Activated B cell treated with CpG ODN at 0.5 μM for 24 hours (primary cell): ENCODE measurements at places on chromosomes 2 and 18. TPM values are rescaled to one million over a fixed set of nuclear protein-coding genes. Genes with fewer than 3 reads are reported as not detected.

The RRM2 gene
- 8.6 and 9.3 TPM in 2 replicates for total RNA-seq

The CXCR4 gene
- total RNA-seq: 200 and 213 TPM in 2 replicates

The CFAP53 gene
- total RNA-seq: 0.27 and 0.29 TPM in 2 replicates

The ZNF396 gene
- total RNA-seq: 1.5 and 2.2 TPM in 2 replicates

The PAX3 gene
- not detected in 2 replicates for total RNA-seq

GRCh38 chr2:232876161-232876977 is 6.3 kb downstream of the SNORC start:
- peak; percentile 37 for DNase-seq

DNA sequence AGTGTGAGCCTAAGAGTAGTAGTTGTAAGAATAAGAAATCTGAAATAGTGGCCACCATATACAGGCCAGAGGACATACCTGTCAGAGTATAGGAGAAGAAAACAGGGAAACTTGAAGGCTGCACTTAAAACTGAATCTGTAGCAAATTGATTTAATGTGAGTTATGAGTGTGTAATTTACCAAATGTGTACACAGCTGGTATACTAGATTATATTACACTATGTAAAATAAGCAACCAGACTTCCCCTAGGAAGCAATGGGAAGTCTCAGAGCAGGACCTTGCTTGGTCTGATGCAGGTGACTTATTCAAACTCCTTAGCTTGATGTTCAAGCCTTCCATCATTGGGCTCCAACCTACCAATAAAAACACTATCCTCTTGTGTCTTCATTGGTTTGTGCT is 17.3 kb upstream of the EPC2 start:
- DNase-seq: no peak

- DNase-seq: no peak
These were observed 199.7 kb downstream of the ADCYAP1 start for GRCh38 chr18:1104181-1104881.

DNA sequence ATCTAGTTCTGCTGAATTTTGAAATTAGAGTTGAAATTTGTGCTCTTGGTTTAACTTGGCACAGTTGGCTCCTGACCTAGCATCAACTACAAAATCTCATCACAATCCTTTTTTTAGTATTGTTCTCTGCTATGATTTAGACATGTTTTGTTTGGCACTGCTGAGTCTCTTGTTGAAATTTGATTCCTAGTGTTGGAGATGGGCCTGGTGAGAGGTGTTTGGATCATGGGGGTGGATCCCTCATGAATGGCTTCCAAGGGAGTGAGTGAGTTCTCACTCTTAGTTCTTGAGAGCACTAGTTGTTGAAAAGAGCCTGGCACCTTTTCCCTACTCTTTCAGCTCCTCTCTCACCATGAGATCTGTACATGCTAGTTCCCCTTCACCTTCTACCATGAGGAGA is 605.6 kb upstream of the SLC39A10 start:
- no peak for DNase-seq

GRCh38 chr2:166628478-166629136 is 134.6 kb upstream of the SCN7A start:
- no peak for DNase-seq

- DNase-seq: no peak
These were observed 81.2 kb downstream of the ARL4C start for GRCh38 chr2:234415706-234416105.

DNA sequence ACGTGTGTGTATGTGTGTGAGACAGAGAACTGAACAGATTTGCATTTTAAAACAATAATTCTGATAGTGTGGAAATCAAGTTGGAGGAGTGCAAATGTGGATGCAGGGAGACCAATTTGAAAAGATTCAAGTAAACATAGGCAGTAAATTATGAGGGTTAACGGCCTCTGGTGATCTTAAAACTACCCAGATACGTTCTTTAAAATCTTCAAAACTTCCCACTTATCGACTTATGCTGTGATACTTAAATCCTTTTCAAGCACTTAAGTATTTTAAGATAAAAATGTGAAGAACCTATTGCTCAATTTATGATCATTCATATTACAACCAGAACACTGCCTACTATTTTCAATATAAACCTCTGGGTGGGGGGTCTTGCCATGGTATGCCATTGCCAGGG is 37.7 kb upstream of the CDC42EP3 start:
- DNase-seq: no peak

- DNase-seq: no peak
These were observed 45.8 kb downstream of the TSHZ1 start for GRCh38 chr18:75256376-75256775.

DNA sequence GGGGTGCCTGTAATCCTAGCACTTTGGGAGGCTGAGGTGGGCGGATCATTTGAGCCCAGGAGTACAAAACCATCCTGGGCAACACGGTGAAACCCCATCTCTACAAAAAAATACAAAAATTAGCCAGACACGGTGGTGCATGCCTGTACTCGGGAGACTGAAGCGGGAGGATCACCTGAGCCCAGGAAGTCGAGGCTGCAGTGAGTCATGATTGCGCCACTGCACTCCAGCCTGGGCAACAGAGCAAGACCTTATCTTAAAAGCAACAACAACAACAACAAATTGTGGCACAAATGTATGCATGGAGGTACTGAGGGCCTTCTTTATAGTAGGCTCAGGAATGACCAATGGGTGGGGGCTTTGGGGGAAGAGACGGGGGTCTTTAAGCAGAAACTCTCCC is 38.5 kb downstream of the HPCAL1 start:
- DNase-seq: no peak

DNA sequence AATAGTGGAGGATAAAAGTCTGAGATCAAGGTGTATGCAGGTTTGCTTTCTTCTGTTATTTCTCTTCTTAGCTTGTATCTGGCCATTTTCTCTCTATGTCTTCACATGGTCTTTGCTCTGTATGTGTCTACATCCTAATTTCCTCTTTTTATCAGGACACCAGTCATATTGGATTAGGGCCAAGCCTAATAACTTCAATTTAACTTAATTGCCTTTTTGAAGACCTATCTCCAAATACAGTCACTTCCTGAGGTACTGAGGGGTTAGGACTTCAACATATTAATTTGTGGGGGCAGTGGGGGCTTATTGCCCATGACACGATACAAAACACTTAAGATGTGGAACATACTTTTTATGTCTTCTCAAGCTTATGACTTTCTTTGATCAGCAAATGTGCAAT is 632.9 kb upstream of the CELF4 start:
- DNase-seq: no peak

- no peak for DNase-seq
These were observed 728 bp downstream of the FAM168B start for GRCh38 chr2:131092458-131093005.

DNA sequence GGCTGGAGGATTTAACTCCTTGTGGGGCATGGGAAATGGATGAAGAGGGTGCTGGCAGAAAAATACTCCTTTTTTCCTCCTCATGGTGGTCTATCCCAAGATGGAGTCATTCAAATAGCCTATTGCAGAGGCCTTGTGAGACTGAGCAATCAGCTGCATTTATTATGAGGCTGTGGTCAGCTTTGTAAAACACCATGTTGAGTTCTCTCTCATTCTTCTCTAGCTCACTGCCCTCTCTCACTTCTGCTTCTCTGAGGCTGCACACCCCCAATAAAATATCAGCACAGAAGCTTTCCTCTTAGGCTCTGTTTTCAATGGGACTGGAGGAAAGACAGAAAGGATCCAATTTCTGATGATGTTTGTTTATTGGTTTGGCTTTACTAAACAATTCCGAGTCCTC is 467.1 kb downstream of the ADCYAP1 start:
- DNase-seq: no peak

GRCh38 chr2:181376442-181376841 is 80.7 kb upstream of the ITGA4 start:
- no peak for DNase-seq

DNA sequence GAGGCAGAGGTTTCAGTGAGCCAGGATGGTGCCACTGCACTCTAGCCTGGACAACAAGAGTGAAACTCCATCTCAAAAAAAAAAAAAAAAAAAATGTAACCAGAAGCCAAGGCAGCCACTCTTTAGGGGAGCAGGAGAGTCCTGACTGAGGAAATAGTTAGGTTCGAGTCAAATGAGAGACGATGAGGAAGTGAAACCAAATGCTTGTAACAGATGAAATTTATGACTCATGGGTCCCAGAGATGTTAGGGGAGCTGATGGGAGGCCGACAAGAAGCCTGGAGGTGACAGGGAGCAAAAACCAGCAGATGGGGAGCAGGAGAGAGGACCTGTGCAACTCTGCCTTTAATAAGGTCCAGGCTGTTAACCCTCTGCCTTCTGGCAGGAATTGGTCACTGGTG is 756.1 kb upstream of the DDX18 start:
- no peak for DNase-seq

DNA sequence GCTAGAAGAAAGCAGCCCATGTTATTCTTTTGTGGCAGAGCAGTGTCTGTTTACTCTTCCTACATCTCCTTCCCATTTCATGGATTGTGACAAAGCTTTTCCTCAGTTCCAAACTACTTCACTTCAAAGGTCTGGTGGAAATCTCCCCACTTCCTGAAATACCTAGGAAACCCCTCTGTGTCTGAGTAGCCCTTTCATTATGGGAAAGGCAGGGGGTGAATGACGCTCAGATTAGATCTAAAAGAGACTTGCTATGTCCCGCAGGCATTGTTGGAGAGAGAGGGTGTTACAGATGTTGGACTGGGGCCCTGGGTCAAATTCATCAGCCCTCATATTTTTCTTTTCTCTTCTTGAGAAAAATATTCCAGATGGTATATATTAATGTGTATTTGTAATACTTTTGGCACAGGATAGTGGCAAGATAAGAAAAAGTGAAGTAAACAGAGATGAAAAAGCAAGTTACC is 675.0 kb downstream of the IRS1 start:
- no peak for DNase-seq
